RCC 7860 (cell line): ENCODE measurements at places on chromosomes 7 and 10.

GRCh38 chr7:63080406-63080805 lies 918.2 kb upstream of the ZNF722 start:
- no peak for DNase-seq

DNA sequence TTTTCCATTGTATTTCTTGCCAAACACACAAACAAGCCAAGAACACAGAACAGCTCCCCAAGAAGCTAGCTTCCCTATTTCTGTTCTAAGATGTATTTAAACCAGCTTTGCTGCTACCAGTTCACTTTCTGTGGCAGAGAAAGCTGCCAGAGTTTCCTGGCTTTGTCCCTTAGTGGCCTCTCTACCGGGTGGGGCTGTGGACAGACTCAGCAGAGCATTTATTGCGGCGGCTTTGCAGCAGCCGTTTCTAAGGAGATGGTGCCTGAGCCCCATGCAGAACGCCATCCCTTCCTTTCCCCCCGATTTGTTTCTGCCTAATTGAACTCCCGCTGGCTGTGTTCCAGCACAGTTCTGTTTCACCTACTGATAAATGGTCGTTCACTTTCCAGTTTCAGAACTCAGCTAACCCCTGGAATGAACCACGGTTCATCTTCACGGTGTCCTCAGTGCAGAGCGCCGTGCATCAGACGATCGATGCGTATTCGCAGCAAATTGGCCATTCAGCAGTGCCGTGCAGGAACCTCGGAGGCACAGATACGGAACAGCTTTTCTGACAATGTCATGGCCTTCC lies 33.8 kb upstream of the SFMBT2 start:
- DNase-seq, result no peak

DNA sequence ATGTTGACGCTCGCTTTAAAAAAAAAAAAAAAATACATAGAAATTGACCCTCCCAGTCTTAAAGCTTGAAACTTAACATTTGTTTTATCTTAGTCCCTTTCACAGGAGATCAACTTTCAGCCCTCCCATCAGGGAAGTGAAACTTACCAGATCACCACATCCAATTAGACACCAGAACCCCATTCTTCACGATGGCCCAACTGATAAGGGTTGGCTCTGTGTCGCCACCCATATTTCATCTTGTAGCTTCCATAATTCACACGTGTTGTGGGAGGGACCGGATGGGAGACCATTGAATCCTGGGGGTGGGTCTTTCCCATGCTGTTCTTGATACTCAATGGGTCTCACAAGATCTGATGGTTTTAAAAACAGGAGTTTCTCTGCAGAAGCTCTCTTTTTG lies 629.4 kb upstream of the KCND2 start:
- DNase-seq, result no peak

DNA sequence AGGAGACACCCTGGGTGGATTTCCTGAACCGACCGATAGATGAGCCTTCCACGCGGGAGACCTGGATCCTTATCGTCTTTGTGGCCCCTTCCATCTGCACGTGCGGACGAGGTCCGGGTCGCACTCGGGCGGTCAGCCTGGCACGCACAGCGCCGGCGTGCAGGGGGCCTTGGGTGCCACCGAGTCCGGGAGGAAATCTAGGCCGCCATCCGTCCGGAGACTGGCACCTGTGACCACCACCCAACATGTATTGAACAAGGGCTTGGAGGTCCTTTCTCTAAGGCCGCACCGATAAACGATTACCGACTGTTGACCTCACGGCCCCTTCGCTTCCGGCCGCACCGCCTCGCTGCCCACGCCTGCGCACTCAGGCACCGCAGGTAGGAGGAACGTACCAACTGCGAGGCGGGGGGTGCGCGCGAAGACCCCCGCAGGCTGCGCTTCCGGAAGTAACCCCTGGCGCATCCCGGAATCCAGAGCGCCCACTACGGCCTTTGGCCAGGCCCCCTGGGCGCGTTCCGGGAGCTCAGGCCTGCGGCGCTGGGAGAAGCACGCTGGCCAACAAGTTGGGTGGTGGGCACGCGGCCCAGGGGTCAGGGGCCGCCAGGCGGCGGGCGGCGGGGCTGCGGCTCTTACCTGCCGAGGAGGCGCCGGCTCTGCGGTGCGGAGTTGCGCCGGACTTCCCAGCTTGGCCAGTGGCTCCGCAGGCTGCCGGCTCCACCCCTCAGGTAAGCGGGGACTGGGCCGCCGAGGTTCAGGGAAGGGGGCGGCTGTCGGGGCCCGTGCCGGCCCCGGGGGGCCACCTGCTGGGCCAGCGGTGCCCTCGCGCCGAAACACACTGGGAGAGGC lies at the start of the genes ACTR3C and LRRC61:
ACTR3C (minus strand) TSS at position 713 of the 849 bp plus-strand sequence. CDS start 28,249 bp downstream, outside the sequence.
LRRC61 (plus strand) TSS at position 523 of the 849 bp plus-strand sequence. CDS start 13,507 bp downstream, outside the sequence.
- peak; percentile 80 for DNase-seq

- no peak for DNase-seq
These were observed 506 bp downstream of the MCM10 start for GRCh38 chr10:13161857-13162271.

- DNase-seq, result no peak
These were observed 212.1 kb downstream of the BICC1 start for GRCh38 chr10:58724781-58725180.

DNA sequence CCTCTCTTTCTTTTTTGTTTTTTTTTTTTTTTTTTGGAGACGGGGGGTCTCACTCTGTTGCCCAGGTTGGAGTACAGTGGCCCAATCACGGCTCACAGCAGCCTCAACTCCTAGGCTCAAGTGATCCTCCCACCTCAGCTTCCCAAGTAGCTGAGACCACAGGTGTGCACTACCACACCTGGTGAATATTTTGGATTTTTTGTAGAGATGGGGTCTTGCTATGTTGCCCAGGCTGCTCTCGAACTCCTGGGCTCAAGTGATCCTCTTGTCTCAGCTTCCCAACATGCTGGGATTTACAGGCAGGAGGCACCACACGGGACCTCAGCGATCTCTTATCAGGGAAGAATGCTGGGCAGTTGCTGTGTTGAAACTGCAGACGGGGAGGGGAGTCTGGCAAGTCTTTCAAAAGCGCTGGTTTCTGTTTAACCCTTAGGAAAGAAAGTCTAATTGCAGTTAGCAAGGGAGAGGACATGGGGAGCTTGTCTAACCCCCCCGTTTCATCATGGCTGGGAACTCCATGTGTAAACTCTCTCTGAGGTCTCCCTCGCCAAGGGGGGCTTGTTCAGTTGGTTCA lies 39.6 kb upstream of the LMTK2 start:
- no peak for DNase-seq
